ENCODE measurements at places on chromosomes 3 and 15.

- H3K27ac ChIP-seq = no peak overlapping the region
- no peaks in the 10 kb centered on the region for H3K36me3 ChIP-seq
- no peaks in the 10 kb centered on the region for H3K4me1 ChIP-seq
- DNase-seq = no peak
- no peaks in the 10 kb centered on the region for H3K27me3 ChIP-seq
These were observed 403.6 kb upstream of the PROK2 start for GRCh38 chr3:72188536-72188935.

- H3K4me3 ChIP-seq = no peak overlapping the region
- H3K27ac ChIP-seq = no peak overlapping the region
- H3K36me3 ChIP-seq = no peaks in the 10 kb centered on the region
- H3K27me3 ChIP-seq = no peaks in the 10 kb centered on the region
These were observed 169.5 kb downstream of the TNIK start for GRCh38 chr3:171290680-171291079.

- H3K27ac ChIP-seq = no peak overlapping the region
- no peaks in the 10 kb centered on the region for H3K27me3 ChIP-seq
- H3K4me1 ChIP-seq = peaks cover 12% of the 10 kb centered on the region
- H3K36me3 ChIP-seq = no peaks in the 10 kb centered on the region
- no peak overlapping the region for H3K4me3 ChIP-seq
These were observed 40.9 kb upstream of the TSPAN3 start for GRCh38 chr15:77111789-77112188.

DNA sequence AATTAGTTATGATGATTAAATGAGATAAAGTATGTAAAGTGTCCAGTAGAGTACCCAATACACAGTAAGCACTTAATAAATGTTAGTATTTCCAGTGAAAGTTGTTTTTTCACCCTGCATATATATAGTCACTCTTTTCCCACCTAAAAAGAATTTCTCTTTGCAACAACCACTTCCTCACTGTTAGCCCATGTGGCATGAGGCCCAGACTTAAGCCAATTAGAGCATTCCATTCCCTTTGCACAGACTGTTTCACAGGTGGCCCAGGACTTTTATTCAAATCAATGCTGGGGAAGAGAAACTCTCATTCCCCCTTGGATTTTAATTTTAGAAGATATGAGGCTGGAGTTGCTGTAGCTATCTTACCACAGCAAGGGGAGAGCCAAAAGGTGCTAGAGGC, 3.7 kb downstream of the IFT80 start:
- H3K27ac ChIP-seq = no peak overlapping the region
- H3K36me3 ChIP-seq = no peaks in the 10 kb centered on the region
- peaks cover 20% of the 10 kb centered on the region for H3K4me1 ChIP-seq
- H3K27me3 ChIP-seq = peaks cover 4% of the 10 kb centered on the region
- H3K4me3 ChIP-seq = peak overlapping the region; percentile 29
- no peak for DNase-seq

GRCh38 chr3:167882057-167882667, 146.6 kb downstream of the SERPINI1 start:
- H3K4me1 ChIP-seq = no peaks in the 10 kb centered on the region
- DNase-seq = no peak
- H3K27ac ChIP-seq = no peak overlapping the region

DNA sequence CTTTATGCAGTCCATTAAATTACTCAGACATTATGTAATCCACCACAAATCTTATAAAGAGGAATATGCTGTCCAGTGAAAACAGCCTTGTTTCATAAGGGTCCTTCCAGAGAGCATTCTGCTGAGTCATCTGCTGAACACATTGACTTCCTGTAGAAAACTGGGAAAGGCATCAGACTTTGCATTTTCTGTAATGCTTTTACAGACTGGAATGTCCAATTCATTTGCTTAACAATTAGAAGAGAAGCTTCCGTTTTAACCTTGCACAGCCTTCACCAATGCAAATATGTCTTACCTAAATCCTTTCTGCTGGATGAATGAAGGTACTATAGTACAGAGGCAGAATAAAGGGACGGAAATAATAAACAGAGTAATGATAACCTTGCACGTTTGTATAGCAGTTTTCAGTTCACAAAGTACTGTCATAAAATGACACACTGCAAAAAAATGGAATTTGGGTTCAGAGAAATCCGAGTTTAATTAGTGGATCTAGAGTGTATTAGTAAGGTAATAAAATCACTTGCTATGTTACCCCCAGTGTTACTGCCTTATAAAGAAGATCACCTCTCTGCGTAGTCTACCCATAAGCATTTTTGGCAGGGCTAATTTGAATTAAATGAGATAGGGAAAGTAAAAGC, 301.5 kb downstream of the PYDC2 start:
- peaks cover 11% of the 10 kb centered on the region for H3K4me1 ChIP-seq
- H3K27me3 ChIP-seq = no peaks in the 10 kb centered on the region
- H3K27ac ChIP-seq = peak overlapping the region; percentile 31
- H3K4me3 ChIP-seq = no peak overlapping the region
- no peak for DNase-seq
- no peaks in the 10 kb centered on the region for H3K36me3 ChIP-seq

GRCh38 chr15:65532738-65533051, 2.4 kb downstream of the HACD3 start:
- no peaks in the 10 kb centered on the region for H3K36me3 ChIP-seq
- DNase-seq = no peak
- H3K27ac ChIP-seq = no peak overlapping the region
- H3K4me1 ChIP-seq = peaks cover 38% of the 10 kb centered on the region

DNA sequence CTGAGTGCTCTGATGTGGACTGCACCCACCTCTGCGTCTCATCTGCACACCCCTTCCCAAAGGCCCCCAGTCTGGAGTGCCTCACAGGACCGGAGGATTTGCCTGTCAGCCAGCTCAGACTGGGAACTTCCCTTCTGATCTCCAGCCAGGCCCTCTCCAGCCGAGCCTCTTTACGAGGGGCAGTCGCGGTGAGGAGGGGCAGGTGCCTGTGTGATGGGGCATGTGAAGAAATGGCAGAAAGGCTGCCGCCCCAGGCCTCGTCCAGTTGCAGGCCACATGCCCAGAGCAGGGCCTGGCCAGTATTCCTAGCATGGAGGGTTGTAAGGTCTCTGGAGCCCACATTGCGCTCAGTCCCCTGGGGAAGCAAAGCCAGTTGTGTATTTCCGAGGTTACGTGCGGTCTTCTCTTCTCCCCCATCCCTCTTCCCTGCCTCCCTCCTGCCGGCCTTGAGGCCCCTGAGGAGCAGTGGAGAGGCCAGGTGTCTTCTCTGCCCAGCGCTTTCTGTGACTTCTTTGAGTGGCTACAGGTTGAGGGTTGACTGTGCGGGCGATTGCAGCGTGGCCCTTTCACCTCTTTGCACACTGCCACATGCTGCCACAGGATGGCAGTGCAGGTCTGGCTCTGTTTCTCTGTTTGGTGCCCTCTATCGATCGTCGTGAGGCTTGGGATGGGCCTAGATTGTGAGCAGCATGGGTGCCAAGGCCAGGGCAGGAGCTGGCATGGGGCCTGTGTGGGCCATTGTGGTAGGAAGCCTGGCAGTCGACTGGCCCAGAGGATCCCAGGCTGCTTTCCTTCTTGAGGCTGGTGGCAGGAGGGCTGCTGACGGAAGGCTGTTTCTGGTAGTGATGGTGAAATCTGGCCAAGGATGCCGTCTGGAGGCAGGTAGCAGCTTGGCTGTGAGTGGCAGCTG, 5.3 kb downstream of the CLK3 start:
- peaks cover 3% of the 10 kb centered on the region for H3K27me3 ChIP-seq
- H3K27ac ChIP-seq = no peak overlapping the region
- H3K36me3 ChIP-seq = peaks cover 17% of the 10 kb centered on the region
- H3K4me3 ChIP-seq = peak overlapping the region; percentile 89
- peak; percentile 71 for DNase-seq
- H3K4me1 ChIP-seq = peaks cover 42% of the 10 kb centered on the region

DNA sequence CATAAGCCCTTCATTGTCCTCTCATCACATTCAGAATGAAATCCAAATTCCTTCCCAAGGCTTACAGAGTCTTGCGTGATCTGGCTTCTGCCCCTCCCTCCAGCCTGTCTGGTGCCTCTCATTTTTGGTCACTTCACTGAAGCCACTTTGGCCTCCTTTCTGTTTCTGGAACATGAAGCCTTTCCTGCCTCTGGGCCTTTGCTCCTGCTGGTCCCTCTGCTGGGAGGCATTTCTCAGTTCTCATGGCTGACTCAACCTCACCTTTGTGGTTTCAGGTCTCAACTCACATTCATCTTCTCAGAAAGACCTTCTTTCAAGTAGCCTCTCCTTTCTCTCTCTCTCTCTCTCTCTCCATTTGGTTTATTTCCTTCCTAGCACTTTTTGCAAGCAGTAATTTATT, 43.9 kb upstream of the BHLHE40 start:
- H3K4me1 ChIP-seq = no peaks in the 10 kb centered on the region
- H3K4me3 ChIP-seq = no peak overlapping the region
- H3K36me3 ChIP-seq = no peaks in the 10 kb centered on the region
- no peak overlapping the region for H3K27ac ChIP-seq
- no peaks in the 10 kb centered on the region for H3K27me3 ChIP-seq

DNA sequence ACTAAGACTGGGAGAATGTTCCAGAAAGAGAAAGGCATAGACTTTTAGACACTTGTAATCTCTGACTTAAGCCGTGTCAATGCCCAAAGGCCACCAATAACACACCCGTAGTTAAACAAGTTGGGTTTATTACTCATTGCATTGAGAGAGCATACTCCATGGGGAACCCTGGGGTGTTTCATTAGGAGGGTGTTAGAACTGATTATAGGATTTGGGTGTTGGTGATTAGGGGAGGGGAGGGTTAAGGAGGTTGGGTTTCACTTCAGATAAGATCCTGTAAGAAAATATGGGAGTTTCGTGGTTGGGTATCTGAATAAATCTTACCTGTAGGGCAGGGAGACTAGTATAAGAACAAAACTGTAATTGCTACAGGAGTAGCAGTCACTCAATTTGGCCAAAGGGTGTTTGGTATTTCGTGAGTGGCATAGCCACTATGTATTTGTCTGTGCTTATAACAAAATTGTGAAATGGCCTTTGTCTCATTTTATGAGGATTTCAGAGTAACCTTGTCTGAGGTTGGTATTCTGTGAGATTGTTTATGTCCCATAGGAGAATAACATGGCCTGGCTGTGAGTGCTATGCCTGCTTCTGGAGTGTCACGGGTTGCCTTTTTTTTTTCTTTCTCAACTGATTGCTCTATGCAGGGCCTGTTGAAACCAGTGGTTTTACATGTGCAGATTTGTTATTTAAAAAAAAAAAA, 2.9 kb downstream of the HACD3 start:
- no peak overlapping the region for H3K27ac ChIP-seq
- peaks cover 41% of the 10 kb centered on the region for H3K4me1 ChIP-seq
- DNase-seq = no peak
- peak overlapping the region; percentile 84 for H3K4me3 ChIP-seq

DNA sequence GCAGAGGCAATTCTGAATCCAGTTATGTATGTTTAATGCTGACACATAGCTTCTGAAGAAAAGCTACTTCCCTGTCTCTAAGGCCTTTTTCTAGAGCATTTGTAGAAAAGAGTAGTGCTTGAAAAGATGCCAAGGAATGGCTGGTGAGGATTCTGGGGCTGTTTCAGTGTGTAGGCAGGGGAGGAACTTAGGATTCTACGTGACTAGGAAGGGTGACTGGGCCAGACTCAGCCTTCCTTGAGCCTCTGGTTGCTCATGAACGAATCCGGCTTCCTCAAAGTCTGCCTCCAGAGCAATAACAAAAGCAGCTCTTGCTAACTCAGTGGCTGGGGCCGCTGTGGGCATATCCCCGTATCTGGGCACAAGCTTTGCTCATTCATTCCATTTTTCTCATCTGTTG, 104.8 kb upstream of the WNT5A start:
- no peaks in the 10 kb centered on the region for H3K27me3 ChIP-seq
- H3K36me3 ChIP-seq = no peaks in the 10 kb centered on the region
- no peak overlapping the region for H3K4me3 ChIP-seq
- H3K4me1 ChIP-seq = no peaks in the 10 kb centered on the region
- no peak for DNase-seq
- no peak overlapping the region for H3K27ac ChIP-seq
